ENCODE measurements at places on chromosomes 12 and 14. TPM values are rescaled to one million over a fixed set of nuclear protein-coding genes. Genes with fewer than 3 reads are reported as not detected.

The GLI1 gene
- total RNA-seq: 1.9 TPM

The TMBIM6 gene
- 876 TPM for total RNA-seq

The STK38L gene
- 28.2 TPM for total RNA-seq

The PTGER2 gene
- total RNA-seq: 19.2 TPM

The RNASE7 gene
- not detected for total RNA-seq

The IFI27L1 gene
- total RNA-seq: 20.3 TPM

The CIDEB gene
- 9.2 TPM for total RNA-seq

The KRT74 gene
- not detected for total RNA-seq

The CDKL1 gene
- 19.3 TPM for total RNA-seq

Measured in left lung (tissue), 14 donors.